ENCODE measurements at places on chromosomes 11 and 22.
A peak's percentile ranks its signal among the peaks of the same experiment; 100 is the strongest.

DNA sequence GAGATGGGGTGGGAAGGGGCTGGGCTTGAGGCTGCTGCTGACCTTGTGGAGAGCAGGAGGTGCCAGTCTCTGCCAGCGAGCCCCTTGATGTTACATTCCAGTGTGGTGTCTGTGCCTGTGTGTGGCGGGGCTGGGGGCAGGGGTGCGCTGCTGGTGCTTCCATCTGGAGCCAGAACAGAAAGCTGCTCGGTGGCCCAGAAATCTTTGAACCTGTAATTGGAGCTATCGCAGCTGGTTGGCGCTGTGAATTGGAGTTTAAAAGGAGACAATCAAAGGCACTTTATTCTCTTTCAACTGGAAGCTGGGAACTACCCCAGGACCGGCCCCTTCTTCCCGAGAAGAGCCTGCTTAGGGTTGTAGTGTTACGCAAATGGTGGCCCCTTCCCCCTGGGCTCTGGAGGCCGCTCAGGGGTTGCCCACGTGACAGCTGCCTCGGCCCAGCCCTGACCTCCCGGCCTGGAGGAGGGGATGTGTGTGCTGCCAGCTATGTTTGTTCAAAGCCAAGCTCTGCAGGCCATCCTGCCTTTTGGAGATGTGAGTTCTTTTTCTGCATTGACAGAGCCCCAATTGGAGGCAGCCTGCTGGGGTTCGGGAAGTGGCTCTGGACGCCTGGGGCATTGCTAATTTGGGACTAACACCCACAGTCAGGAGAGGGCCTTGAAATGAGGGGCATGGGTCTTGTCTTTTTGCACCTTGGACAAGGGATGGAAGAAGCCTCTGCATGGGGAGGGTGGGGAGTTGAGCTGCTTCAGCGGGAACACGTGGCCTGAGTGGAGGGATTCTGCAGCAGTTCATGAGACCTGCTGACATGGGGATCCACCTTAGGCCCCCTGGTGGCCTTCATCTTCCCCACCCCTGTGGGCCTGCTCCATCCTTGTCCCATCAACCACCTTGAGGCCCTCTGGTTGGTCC lies 14.0 kb upstream of the ARSA start:
- no peak for DNase-seq

GRCh38 chr11:96052921-96053651 lies 129.2 kb upstream of the MTMR2 start:
- DNase-seq = no peak

- no peak for DNase-seq
Measured at GRCh38 chr11:120532082-120532831, 20.7 kb downstream of the GRIK4 start.

DNA sequence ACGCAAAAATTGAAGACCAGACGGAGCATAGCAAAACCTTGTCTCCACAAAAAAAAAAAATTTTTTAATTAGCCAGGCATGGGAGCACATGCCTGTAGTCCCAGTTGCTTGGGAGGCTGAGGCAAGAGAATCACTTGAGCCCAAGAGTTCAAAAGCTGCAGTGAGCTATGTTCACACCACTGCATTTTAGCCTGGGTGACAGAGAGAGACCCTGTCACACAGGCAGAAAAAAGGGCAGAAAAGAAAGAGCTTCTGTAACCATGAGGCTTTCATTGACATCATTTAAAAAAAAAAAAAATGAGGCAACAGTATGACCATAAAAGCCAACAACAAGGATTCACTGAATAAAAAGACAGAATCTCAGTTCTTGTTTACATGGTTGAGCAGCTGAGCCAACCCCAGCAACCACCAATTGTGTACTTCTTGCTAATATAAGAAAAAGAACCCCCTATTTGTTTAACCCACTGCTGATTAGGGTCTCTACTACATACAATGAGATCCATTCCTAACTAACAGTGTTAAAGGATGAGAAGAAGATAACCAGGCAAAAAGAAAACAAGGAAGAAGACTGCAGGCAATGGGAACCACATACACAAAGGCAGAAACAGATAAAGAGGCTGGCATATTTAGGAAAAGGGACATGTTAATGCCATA lies 86.2 kb upstream of the SCUBE2 start:
- DNase-seq = no peak

DNA sequence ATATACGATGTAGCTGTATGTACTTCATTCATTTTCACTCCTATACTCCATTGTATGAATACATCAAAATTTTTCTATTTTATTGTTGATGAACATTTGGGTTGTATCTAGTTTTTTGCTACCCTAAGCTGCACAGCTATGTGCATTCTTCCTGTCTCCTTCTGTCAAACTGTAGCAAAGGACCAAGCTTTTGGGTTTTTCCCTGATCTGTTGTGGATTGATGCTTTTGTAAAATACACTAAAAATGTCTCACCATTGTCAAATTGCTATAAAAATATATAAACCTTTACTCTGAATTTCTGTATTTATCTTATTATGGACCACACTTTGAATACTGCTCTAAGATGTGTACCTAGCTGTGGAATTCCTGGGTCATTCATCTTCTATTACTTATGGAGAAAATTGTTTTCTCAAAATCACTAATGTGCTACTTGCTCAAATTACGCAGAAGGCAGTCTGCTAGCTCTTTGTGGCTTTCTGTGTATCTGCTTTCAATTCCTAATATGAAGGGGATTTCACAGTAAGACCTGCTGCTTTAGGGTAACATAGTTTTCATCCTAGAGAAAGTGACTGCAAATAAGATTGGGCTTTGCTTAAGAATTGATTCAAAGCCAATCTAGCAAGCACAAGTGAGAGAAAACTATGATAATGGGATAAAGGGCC lies 123.4 kb downstream of the CYP2R1 start:
- no peak for DNase-seq

- DNase-seq = peak; percentile 34
Measured at GRCh38 chr11:72585762-72586311, 88.4 kb downstream of the PDE2A start.

DNA sequence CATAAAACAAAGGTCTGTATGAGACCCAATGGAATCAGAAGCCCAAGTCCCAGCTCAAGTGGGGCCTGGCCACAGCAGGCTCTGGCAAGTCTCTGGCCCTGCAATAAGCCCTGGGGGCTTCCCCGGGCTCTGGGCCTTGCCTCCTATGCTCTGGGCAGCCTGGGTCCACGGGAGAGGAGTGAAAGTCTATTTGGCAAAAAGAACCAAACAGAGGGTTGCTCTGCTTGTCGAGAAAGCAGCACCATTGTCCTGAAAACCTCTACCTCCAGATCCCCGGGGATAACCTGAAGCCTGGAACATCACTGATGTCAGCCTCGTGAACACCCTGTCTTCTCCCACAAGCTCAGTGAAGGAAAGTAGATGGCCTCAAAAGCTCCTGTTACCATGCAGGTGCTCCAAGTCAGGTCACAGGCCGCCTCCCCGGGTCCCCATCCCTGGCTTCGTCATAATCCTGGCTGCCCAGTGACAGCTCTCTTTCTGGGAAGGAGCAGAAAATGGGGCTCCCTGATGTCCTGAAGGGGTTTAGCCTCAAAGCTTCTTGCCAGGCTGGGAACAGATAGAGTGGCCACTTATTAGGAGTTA lies 46.1 kb upstream of the ETS1 start:
- no peak for DNase-seq

GRCh38 chr22:32569956-32570355 lies 95.3 kb downstream of the FBXO7 start:
- no peak for DNase-seq

DNA sequence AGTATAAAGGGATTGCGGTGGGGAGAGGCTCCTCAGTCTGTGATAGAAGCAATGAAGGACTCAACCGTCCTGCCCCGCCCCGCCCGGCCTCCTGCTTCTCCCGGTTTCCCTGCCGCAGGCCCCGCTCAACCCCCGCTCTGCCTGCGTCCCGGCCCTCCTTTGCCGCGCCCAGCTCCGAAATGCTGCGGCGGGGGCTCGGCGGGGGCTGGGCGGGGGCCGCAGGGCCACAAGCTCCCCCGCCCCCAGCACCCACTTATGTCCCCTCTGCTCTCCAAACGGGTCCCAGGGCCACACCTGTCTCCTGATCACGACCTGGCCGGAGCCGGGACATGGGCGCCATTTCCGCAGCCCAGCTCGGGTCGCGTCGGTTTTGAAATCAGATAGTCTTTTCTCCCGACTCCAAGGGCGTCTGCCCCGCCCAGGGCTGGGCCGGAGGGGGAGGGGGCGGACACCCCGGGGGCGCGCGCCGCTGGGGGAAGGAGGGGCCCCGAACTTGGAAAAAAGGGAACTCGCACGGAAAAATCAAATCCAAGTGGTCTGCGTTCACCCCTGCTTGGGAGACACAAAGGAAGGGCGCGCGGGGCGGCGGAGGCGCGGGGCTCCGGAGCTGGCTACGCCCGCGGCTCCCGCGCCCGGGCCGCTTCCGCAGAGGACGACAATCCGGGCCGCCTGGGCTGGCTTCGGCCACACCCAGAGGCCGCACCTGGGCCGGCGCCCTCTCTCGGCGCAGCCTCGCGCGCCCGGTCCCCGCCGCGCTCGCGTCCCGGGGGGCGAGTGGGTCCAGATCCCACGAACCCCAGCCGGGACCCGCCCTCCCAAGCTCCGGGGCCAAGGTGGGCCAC lies 70.6 kb upstream of the EP300 start:
- DNase-seq = peak; percentile 26

- DNase-seq = no peak
Measured at GRCh38 chr11:35245056-35245455, 106.1 kb downstream of the CD44 start.

- DNase-seq = no peak
Measured at GRCh38 chr11:9726321-9727022, 62.6 kb downstream of the SWAP70 start.

- no peak for DNase-seq
Measured at GRCh38 chr11:18540207-18541009, 13.7 kb upstream of the TSG101 start.

- DNase-seq = no peak
Measured at GRCh38 chr11:41816396-41816795, 356.9 kb upstream of the LRRC4C start.

- DNase-seq = no peak
Measured at GRCh38 chr22:48719978-48720661, 1107.6 kb downstream of the BRD1 start.

GRCh38 chr11:128734103-128734831 lies 40.4 kb downstream of the FLI1 start:
- DNase-seq = no peak

DNA sequence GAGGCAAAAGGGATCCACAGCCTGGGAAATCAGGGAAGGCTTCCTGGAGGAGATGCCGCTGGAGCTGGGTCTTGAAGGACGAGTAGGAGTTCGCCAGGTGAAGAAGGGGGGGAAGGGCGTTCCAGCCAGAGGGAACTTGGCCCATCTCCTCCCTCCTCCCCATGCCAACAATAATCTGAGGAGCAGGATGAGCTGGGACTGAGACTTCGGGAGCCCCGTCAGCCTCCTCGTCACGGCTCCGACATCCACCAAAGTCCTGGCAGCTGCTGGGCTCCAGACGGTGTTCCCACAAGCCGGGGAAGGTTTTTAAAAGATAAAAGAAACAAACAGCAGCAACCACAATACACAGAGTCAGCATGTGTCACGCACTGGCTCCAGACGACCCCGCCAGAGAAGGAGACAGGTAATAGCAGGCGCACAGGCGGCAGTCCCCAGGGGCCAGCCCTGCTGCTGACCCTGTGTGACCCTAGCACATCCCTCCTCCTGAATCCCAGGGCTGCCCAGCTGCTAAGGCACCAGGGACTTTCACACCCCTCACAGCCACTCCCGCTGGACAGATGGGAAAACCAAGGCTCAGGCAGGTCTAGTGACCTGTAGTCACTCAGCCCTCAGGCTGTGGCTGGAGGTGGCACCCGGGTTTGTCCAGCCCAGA lies 37.3 kb downstream of the NUP50 start:
- DNase-seq = no peak

- DNase-seq = no peak
Measured at GRCh38 chr11:45607995-45608394, 57.4 kb downstream of the CHST1 start.

GRCh38 chr11:85934596-85935169 lies 79.5 kb downstream of the CCDC83 start:
- no peak for DNase-seq

GRCh38 chr11:7484131-7484530 lies 1.2 kb upstream of the OLFML1 start:
- DNase-seq = no peak

- DNase-seq = no peak
Measured at GRCh38 chr11:112320668-112321067, 60.0 kb upstream of the PLET1 start.

- DNase-seq = no peak
Measured at GRCh38 chr22:36671404-36671803, 32.1 kb downstream of the CACNG2 start.

GRCh38 chr11:96195671-96196070 lies 147.3 kb downstream of the MAML2 start:
- no peak for DNase-seq

DNA sequence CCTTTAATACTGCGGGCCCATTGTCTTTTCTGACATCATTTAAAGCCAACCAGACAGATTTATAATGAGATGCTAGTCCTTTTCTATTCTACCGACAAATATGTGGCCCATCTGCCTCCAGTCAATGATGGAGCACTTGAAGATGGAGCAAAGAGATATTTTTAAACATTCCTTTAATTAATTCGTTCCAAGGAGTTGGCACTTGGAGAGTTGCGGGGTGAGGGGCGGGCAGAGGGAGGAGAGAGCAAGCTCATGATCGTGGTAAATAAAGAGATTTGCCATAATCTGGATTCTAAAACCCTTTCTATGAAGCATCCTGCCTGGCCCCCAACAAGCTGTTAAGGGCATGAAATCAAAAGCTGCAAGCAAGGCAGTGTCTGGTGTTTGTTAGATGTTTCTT lies 5.0 kb downstream of the SLC1A2 start:
- DNase-seq = no peak

DNA sequence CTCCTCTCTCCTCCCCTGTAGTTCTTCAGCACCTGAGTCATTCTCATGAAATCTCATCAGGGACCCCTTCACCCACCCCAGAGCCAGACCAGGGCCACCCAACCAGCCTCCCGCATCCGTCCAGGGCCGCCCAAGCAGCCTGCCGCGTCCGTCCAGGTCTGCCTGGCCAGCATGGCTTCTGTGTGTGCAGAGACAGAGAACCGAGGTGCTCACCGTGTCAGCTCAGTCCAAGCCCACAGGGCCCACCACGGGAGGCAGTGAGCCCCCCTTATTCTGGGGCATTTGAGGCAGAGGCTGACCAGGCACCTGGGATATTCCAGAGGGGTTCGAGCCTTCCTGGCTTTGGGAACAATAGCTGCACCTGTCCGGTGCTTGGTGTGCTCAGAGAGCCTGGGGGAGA lies 1117.3 kb downstream of the BRD1 start:
- DNase-seq = no peak

GRCh38 chr22:28896611-28897010 lies 13.2 kb downstream of the ZNRF3 start:
- DNase-seq = no peak

DNA sequence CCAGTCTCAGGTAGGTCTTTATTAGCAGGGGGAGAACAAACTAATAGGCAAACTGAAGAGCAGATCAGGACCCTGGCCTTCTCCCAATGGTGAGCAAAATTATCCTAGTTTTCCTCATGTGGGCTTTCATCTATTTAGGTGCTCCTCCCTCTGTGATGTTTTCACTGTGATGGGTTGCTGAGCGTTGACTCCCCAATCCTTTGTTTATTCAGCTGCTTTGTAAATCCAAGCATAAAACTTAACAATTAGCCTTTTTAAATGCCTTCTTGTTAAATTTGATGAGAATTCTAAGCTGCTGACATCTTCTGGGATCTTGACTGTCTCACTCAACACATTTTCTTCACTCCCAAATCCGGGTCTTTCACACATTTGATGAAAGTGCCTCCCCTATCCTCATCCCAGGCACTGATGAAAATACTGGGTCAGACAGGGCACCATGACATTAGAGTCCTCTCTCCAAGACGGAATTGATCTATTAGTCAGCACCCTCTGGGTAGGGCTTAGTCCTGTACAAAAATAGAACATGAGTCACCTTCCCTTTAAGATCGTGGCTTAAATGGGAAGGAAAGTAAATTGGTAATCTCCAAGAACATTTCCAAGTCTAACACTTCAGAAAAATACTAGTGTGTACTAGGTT lies 199.3 kb upstream of the ISX start:
- DNase-seq = no peak
